ENCODE measurements at places on chromosomes 16 and 17.
A peak's percentile ranks its signal among the peaks of the same experiment; 100 is the strongest.

DNA sequence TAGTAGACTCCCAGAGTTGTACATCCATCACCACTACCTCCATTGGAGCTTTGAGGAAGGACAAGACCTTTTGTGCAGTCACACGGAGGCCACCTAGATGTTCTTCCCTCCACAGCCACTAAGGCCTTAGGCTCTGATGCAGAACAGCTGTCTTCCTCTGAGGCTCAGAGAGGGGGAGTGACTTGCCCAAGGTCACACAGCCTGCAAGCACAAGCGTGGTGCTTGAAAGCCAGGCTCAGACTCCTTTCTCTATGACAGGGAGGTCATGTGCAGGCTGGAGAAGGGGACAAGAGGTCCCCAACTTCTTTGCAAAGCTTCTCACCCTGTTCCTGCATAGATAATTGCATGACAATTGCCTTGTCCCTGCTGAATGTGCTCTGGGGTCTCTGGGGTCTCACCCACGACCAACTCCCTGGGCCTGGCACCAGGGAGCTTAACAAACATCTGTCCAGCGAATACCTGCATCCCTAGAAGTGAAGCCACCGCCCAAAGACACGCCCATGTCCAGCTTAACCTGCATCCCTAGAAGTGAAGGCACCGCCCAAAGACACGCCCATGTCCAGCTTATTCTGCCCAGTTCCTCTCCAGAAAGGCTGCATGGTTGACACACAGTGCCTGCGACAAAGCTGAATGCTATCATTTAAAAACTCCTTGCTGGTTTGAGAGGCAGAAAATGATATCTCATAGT is 12.7 kb downstream of the SCGB1C2 start:
- no peak for DNase-seq

DNA sequence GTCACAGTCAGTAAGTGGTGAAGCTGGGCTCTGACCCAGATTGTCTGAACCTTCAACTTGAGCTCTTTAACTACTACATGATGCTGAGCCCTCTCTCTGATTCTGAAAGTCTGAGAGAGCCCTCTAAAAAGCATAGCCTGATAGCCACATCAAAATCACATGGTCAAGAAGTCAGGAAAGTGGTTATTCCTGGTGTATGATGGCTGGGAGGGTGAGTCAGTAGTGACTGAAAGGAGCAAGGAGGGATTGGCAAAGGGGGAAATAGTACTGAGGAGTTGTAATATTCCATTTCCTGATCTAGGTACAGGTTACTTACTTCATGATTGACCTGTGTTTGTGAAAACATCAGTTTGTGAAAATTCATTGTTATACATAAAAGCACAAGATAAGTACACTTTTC is 89.1 kb downstream of the SSH2 start:
- no peak for DNase-seq

DNA sequence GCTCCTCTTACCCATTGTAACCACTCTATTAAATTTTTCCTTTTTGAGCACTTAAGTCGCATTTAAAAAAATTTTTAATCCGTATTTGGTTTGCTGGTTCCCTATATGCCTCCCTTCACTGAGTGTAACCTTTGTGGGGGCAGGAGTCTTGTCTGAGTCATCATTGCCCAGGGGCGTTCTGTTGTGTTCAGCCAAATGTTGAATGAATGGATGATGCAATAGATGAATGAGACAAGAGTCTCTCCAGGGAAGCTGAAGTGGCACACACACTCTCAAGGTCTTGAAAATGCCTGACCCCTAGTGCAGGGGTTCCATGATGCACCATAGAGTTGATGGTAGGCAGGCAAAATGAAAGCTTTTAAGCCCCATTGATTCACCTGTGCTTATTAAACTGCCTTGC is 123.0 kb upstream of the RBFOX1 start:
- no peak for DNase-seq

DNA sequence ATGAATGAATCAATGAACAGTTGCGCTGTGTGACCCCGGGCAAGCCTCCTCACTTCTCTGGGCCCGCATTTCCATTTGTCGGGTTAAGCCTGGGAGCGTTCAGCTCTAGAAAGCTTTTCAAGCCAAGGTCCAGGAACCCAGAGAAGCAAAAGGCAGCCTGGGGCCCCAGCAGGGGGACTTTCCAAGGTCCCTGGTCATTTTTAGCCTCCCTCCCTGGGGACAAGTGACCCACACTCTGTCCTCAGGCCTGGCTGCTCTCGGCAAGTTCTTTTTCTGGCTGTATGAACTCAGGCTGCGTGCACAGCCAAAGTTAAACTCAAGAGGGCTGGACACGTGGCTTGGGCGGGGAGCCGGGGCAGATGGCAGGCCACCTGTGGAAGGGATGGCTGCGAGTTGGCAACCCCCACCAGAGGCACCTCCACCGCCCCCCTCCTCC is 41.4 kb upstream of the CIBAR2 start:
- DNase-seq = peak; percentile 80

GRCh38 chr16:81497690-81498089 is 53.1 kb downstream of the CMIP start:
- DNase-seq = peak; percentile 60

DNA sequence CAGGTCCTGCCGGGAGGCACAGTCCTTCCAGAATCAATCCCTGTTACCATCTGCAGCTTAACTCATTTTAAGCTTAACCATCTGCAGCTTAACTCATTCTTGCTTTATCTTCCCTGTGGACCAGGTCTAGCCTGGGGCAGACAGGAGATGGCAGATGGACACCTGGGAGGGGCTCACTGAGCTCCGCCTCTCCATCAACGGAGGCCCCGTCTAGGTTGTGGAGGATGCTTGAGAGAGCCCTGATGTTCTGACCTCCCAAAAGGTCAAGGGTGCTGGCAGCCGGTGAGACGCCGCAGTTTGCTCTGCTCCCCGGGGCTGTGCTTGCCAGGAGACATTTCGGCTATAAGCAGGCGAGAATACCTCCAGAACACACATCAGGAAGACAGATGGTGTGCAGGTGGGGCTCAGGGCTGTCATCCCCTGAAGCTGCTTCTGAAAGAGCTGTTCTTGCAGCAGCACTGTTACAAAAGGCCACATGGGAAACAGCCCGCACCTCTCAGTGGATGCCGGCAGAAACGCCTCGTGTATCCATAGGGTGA is 41.3 kb downstream of the BAIAP2 start:
- DNase-seq = no peak

GRCh38 chr17:31688701-31689100 is 170.3 kb downstream of the COPRS start:
- DNase-seq = no peak

- DNase-seq = no peak
These were observed 357.9 kb upstream of the ZFHX3 start for GRCh38 chr16:73405851-73406250.

- DNase-seq = no peak
These were observed 425.1 kb downstream of the MAF start for GRCh38 chr16:79175286-79176057.

GRCh38 chr16:51151961-51152663 is 1.0 kb upstream of the SALL1 start:
- DNase-seq = peak; percentile 85

DNA sequence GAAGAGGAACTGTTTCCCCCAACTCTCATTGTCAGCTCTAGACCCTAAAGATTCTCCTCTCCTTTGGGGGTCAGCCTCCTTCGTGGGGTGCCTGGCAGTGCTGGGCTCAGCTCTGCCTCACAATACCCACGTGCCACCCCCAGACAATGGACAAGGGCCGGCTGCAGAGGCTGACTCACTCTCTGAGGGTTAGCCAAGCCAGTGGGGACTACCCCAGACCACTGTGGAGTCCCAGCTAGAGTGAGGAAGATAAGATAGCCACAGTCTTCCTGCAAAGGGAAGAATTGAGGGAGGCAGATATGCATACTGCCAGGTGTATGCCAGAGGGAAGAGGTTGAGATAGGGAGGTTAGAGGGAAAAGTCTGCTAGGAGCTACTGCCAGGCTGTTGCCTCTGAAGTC is 13.5 kb upstream of the MTMR4 start:
- no peak for DNase-seq

DNA sequence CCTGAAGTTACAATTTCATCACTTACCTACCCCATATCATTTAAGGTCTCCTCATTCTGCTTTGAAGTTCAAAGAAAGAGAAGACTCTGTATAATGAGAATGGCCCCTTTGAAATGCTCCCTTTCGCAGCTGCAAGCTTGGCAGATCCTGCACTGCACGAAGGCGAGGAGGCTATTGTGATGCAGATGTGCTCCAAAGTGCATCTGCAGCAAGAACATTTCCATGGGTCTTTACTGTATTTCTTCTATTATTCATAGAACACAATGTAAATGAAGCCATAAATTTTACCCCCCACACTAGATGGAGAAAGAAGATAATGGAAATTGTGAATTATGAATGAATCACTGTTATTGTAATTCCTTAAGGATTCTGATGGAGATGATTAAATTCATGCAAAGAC is 178.7 kb downstream of the CHD9NB start:
- DNase-seq = no peak

- no peak for DNase-seq
These were observed 5.3 kb downstream of the ATP6V0A1 start for GRCh38 chr17:42463976-42464400.

- no peak for DNase-seq
These were observed 114.7 kb downstream of the BCAS3 start for GRCh38 chr17:60792250-60792898.

DNA sequence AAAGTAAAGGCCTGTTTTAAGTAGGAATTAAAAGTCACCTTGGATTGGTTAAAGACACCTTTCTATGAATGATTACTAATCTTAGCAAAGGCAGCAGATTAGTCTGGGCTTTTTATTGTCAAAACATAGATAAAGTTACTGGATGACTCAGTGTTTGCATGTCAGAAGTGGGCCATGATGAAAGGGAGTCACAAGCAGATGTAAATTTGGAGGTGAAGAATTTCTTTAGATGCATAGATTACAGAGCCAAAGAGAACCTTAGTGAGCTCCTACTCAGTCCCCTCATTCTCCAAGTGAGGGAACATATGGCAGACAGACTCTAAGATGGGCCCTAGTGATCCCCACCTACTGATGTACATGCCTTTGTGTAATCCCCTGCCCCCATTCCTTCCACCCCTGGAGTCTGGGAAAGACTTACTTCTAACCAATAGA is 124.5 kb downstream of the HS3ST3A1 start:
- DNase-seq = no peak

DNA sequence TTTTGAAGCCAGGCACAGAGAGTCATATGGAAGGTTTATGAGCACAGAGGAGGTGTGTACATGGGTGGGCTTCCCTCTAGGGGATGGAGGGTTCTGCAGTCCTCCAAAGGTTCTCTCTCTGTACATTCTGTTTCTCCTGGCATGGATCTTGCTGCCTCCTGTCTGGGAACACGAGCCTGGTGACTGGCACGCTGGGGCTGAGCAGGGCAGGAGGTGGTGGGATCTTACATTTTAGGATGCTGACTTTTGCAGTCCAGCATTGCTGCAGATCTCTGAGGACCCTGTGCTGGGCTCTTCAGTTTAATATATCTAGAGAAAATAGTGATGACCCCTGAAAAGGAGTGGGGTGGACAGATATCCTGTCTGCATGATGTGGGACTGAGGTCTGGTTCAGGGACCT is 23.0 kb downstream of the FOXL1 start:
- DNase-seq = no peak

GRCh38 chr16:76276745-76277438 is at the start of gene CNTNAP4:
TSS of gene CNTNAP4 (plus strand) at chr16:76277401. CDS start at chr16:76277663, 262 bp downstream.
- DNase-seq = peak; percentile 57

- DNase-seq = no peak
These were observed 190.9 kb downstream of the WWOX start for GRCh38 chr16:78290395-78290794.

- no peak for DNase-seq
These were observed 135.5 kb upstream of the CRHR1 start for GRCh38 chr17:45648642-45649041.

DNA sequence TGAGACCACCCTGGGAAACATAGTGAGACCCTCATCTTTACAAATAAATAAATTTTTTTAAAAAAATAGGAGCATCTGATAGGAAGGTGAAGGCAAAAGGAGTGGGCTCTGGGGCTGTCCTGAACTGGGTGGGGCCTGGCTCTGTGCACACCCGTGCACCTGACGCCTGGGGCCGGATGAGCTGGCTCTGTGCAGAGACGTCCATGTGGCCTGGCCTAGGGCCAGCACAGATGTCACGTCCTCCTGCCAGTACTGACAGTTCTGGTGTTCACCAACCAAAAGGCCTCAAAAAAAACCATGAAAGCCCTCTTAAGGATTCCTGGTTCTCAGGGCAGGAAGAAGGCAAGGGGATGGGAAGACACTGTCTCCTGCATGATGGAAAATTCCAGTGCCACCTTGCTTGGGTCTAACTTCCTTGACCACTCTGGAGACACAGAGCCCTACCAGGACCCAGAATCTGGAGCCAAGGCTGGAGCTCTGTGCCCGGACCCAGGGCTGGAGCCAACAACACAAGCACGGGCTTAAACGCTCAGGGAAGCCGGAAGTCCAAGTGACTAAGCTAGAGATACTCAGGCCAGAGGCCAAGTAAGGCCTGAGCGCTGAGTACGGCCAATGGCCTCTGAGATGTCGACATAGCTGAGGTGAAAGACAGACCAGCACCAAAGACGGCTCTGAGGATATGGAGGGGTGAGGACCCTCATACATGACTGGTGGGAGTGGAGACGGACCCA is 32.9 kb downstream of the COPRS start:
- peak; percentile 64 for DNase-seq

GRCh38 chr17:50080827-50081226 is 14.3 kb upstream of the PDK2 start:
- DNase-seq = peak; percentile 72

GRCh38 chr17:64411999-64412771 is 21.5 kb upstream of the PECAM1 start:
- peak; percentile 52 for DNase-seq

DNA sequence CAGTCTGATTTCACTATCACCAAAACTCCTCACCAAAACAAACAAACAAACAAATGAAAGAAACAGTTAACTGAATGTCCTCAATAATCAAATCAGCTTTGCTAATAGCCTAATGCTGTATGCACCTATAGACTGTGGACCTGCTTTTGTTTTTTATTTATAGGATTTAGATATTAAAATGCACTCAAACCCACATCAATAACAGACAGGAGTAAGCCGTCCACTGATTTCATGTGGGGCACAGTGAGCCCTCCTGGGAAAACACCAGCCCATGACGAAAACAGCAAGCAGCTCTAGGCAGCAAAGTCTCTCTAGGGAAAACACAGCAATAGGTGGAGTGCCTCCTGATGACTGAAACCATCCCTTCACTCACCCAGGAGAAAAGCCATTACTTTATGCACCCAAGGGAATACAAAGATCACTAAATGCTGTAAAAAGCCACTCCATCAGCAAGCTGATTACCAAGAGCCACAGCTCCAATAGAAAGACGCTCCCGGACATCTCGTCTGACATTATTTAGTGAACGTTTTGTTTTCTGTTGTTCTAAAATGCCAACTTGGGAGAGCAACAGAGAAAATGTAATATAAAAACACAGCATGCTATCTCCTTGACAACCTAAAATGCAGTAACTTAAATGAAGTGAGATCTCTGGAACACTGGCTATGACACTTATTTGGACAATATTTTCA is 47.8 kb downstream of the ANKFY1 start:
- DNase-seq = no peak

DNA sequence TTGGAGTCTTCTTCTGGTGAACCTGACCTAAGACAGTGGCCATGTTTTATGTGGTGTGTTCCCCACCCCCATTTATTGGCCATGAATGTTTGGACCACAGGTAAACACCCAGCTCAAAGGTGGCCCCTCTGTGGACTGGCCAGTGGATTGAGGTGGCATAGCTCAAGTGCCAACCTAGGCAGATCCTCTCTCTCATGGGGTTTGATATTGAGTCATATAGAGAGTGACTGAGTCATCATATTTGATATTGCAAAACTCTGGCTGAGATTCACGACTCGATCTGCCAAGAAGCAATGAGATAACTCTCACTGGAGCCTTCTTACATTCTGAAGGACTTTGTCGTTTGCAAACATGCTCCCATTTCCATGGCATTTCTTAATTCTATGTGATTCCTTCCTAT is 10.5 kb upstream of the TEKT3 start:
- DNase-seq = peak; percentile 49

- peak; percentile 56 for DNase-seq
These were observed 1.7 kb downstream of the SMARCD2 start for GRCh38 chr17:63840591-63841349.
